ENCODE measurements at places on chromosomes 5 and 9.

DNA sequence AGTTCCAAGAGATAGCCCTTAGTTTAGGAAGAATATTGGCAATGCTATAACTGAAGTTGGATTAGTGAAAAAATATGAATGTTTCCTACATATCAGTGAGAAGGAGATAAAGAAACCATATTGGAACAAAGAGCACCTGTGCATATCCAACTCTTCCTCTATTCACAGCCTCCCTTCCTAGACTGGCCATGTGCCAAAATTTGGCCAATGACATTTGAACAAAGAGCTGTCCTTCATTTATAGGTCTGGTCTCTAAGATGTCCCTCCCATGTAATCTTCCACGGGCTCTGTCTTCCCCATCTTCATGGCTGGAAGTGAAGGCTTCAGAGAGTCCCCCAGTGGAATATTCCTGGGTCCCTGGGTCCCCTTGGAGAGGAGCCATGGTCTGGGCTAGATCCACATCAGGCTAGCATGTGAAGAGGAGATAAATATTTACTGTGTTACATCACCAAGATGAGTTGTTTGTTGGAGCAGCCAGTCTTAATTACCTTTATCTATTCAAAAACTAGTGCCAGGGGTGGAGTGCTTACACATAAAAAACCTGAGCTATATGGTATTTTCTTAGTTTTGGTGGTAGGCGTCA is 190.0 kb upstream of the S1PR3 start:
- DNase-seq = no peak

GRCh38 chr5:65070026-65070425 is 301.3 kb downstream of the CWC27 start:
- no peak for DNase-seq

DNA sequence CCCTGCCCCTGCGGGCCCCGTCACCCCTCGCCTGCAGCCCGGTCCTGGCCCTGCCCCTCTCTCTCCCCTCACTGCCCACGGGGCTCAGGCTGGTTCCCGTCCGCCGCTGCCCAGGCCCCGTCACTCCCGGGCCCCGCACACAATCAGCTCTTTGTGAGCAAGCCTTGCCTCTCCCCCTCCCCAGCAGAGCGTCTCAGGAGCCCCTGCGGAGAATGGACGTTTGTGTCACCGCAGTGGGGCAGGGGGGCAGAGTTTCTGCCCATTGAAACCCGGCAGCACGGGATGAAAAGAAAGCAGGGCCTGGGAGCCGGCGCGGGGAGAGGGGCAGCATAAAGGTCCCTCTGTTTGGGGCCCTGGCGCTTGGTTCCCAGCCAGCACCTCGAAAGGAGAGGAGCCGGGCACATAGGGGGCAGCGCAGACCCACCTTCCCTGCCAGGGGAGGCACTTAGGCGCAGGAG is 13.5 kb upstream of the NUP214 start:
- DNase-seq = no peak

DNA sequence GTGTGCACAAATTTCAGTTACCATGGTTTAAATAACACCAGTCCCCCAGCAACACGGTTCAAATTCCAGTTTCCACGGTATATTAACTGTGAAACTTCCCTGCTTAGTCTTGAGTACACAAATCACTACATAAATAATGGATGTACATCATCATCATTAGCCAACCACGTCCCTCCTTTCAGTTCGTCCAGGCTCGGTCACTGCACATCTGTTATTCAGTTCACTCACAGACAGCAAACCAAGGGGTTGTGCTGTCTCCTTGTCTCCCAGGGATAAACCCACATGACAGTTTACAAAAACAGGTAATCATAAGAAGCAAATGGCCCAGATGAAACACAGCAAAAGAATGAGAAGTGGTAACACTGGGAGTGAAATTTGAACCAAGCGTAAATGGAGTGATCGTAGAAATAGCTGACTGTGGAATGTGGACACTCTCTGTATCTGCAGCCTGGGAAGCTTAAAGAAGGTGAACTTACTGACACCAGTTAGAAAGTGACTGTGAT is 61.0 kb upstream of the RAD23B start:
- no peak for DNase-seq

DNA sequence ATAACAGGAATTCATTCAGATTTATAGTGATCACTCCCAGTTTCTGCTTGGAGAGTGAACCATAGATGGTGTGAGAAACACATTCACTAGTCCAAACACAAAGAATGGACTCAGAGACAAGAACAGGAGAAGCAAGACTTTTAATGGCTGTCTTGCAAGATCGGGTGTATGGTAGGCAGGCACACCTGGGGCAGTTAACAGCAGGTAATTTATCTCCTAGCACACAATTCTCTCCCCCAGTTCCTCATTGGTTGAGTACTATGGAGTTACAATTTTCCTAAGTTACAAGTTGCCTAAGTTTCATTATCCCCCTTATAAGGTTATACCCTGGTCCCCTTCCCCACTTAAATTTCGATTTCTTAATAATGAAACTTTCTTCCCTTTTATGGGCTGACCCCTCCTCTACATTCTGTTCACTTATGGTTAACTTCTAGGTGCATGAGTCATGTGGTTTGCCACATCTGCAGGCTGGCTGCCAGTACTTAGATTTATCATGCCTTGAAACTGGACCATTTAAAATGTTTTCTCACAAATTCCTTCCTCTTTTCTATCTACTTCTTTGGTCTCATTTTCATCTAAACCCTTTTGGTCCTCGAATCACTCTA is 623.3 kb downstream of the HINT1 start:
- no peak for DNase-seq

DNA sequence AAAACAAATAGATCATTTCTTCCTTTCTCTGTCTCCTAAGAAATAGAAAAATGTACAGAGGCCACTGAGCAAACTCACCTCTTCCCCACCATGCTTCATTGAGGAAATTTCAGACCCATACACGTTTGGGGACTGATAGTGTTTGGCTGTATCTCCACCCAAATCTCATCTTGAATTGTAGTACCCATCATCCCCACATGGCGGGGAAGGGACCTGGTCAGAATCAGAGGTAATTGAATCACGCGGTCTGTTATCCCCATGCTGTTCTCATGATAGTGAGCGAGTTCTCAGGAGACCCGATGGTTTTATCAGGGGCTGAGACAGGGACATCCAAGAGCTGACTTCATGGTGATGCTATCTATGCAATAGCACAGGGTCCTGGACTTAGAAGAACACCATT is 1655.8 kb downstream of the MAT2B start:
- no peak for DNase-seq

GRCh38 chr5:107028938-107029337 is 641.8 kb downstream of the EFNA5 start:
- no peak for DNase-seq

GRCh38 chr5:76522103-76522935 is 100.9 kb downstream of the F2RL2 start:
- no peak for DNase-seq

DNA sequence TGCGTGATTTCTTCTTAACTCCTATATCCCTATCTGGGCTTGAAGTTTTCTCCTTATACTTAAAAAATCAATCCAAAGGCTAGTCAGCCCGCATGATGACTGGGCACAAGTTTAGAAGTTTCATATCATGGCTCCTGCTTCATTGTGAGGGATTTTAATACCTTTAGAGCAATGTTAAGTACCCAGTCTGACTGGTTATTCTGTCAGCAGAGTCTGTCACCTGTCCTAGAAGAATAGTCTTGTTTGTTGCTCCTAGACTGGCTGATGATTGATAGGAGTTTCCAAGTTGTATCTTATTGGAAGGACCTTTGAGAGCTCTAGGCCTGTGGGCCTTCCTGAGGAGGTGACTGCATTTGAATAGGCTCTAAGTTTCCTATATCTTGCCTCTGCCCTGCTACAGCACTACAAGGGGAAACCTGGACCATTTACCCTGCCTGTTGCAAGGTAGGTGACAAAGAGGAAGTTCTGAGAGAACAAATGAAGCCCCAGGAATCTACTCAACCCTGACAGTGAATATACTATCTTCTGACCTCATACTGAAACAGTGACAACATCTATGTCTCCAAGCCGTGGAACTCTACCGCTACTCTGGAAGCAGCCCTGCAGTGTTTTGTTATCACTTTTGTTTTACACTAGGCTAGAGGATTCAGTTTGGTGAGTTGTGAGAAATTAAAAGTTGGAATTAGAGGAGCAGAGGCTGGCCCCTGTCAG is 66.5 kb downstream of the F2RL2 start:
- no peak for DNase-seq

DNA sequence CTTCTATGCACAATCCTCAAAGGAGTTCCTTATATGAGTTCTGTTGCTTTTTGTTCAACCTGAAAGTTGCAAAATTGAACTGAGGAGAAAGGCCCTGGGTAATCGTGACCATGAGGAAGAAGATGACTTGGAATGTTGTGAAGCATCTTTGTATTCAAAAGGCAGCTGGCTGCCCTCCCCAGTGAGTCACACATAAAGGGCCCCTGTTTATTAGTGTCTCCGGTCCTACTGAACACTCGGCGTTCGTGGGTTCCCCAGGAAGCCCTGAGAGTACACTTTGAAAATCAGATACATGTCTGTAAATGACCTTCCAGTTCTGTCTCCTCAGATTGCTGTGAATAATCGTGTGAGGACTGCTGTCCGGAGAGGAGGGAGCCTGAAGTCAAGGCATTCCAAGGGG is 73.6 kb downstream of the C9orf153 start:
- DNase-seq = no peak

GRCh38 chr9:87751423-87751822 is 25.5 kb downstream of the CTSL start:
- DNase-seq = no peak

DNA sequence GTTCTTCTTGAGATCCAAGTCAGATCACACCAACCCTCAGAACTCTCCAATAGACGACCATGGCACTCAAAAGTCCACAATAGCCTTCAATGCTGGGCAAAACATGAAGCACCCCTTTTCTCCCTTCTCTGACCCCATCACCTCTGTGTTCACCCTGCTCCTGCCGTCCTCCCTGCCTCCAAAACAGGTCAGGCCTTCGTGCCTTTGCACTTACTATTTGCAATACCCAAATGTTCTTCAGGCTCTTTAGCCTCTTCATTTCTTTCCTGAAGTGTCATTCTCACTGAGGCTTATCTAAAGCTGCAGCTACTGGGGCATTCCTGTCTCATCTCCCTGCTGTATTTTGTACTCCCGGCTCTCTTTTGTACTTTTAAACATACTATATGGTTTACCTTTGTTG is 2.0 kb upstream of the ROPN1L start:
- no peak for DNase-seq

DNA sequence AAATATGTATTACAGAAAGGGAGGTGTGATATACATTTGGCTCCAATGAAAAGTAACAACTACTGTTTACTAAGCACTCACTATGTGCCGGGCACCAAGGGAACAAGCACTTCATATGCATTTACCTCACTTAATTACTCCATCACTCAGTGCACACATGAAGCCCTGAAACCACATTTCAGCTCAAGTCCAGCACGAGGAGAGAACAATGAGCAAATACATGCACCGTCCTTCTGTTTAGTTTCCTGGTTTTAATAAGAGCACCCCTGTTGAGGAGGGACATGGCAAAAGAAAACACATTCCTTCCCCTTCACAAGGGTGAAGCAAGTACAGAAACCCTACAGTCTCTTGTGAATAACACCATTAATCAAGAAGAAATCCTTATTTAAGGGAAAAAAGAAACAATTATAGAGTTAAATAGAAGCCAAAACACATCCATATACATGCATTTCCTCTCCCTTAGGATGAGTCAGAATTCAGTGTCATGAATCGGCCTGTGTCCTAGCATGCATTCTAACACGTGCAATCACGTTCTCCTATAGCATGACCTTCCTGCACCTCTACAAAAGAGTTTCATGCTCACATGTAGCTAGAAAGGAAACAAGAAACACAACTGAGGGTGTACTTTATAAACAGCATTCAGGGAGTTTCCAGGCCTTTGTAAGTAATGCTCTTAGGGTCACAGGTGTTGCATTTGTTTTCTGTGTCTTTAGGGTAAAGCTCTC is 411.6 kb downstream of the BNC2 start:
- no peak for DNase-seq

- DNase-seq = no peak
Measured at GRCh38 chr5:156411185-156411613, 84.2 kb downstream of the SGCD start.

DNA sequence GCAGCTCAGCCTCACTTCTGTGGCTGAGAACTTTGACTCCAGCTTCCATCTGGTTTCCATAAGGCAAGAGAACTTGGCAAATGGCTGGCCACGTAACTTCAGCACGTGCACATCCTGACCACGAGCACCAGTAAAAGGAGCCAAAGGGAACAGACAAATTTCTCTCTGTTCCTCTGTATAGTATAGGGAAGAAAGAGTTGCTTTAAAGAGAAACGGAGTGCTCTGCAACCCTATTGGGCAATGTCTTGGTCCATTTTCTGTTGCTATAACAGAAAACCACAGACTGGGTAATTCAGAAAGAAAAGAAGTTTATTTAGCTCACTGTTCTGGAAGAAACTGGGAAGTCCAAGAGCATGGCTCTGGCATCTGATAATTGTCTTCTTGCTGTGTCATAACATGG is 558.7 kb downstream of the ACTL7B start:
- no peak for DNase-seq

- no peak for DNase-seq
Measured at GRCh38 chr5:76050134-76050533, 33.0 kb upstream of the SV2C start.

DNA sequence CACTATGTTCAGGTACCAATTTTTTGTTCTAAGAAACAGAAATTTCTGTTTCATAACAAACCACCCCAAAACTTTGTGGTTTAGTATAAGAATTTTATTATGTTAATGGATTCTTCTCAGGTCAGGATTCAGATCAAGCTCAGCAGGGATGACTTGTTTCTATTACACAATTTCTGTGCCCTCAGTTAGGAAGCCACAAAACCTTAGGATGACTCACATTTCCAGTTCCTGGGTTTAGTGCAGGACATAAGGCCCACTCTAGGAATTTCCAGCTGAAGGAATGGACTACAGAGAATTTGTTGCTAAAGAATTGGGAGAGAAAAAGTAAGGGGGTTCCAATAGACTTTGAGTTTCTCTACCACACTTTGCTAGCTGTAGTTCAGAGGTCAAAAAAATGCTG is 629.3 kb downstream of the ANXA1 start:
- DNase-seq = peak; percentile 8

GRCh38 chr9:125908966-125909365 is 161.8 kb downstream of the PBX3 start:
- no peak for DNase-seq

DNA sequence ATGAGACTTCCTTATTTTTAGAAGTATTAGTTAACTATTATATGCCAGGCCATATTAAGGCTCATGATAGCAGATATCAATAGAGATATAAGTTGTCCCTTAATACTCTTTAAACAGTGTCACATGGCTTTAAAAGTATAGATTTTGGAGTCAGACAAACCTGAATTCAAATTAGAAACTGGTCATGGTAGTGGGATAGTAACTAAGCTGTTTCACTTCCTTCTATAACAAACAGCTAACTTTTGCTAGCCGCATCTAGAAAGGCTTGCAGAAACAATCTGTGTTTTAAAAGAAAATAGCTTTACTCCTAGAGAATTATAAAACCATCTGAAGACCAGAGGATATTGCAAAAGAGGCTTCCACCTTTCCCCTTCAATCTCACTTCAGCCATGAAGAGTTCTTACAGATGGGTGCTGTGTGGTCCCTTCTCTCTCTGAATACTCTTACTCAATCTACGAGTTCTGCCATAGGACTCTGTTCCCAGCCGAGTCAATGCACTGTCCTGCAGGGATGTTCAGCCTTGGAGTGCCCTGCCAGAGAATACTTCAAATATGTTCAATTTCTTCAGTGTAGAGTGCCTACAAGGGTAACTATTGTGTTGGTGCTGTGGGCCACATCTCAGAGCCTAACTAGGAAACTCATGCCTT is 810.2 kb downstream of the EFNA5 start:
- no peak for DNase-seq

GRCh38 chr5:16033187-16033925 is 146.2 kb downstream of the MARCHF11 start:
- DNase-seq = no peak
